IgD-negative memory B cell (primary cell): ENCODE measurements at places on chromosomes 5 and 9. TPM values are rescaled to one million over a fixed set of nuclear protein-coding genes. Genes with fewer than 3 reads are reported as not detected.

N4BP3 gene
- 10.1 TPM for polyA plus RNA-seq

FGD3 gene
- 86.1 TPM for polyA plus RNA-seq

PROB1 gene
- 1.5 TPM for polyA plus RNA-seq

TIGD6 gene
- polyA plus RNA-seq = 1.8 TPM

KYAT1 gene
- polyA plus RNA-seq = 11.4 TPM

PHF24 gene
- polyA plus RNA-seq = 0.06 TPM

C5orf52 gene
- not detected for polyA plus RNA-seq

HNRNPH1 gene
- 116 TPM for polyA plus RNA-seq

TRPM6 gene
- not detected for polyA plus RNA-seq

LRRTM2 gene
- polyA plus RNA-seq = not detected
